ENCODE measurements at places on chromosomes 5 and 9.

- no peak for DNase-seq
Measured at GRCh38 chr9:8315211-8315610, 515.6 kb upstream of the DMAC1 start.

DNA sequence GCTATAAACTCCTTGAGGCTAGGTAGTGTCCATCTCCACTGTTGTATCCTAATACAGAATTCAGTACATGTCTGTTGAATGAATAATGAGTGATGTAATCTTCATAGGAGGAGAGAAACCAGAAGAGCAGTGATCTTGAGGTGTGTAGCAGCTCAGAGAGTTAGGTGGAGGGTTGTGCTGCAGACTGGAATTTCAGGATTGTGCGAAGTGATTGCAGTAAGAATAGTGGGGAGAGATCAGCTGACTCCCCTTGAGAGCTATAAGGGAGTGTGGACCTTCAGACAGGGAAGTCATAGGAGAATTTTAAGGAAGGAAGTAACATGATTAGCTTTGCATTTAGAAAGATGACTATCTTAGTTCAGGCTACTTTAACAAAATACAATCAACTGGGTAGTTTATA, 4.4 kb downstream of the SNX24 start:
- DNase-seq, result no peak

- no peak for DNase-seq
Measured at GRCh38 chr5:107652408-107652807, 18.3 kb downstream of the EFNA5 start.

DNA sequence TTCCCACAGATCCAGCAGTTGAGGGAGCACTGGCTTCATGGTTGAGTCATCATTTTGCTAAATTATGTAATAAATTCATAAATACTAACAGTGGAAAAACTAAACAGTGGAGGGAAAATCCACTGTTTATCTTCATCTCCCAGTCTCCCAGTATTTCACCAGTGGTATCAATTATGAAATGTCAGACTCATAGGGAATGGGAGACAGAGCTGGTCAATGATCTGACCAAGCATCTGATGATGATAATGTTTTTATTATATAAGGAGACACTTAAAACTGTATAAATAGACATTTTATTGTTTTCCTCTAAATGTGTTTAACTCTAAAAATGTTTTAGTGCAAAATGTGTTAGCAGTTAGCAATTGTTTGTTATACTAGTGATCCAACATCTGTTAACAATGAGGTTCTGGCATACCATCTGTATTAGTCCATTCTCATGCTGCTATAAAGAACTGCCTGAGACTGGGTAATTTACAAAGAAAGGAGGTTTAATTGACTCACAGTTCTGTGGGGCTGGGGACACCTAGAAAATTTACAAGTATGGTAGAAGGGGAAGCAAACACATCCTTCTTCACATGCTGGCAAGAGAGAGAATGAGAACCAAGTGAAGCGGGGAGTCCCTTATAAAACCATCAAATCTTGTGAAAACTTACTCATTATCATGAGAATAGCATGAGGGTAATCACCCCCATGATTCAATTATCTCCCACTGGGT, 11.8 kb upstream of the REEP5 start:
- no peak for DNase-seq

DNA sequence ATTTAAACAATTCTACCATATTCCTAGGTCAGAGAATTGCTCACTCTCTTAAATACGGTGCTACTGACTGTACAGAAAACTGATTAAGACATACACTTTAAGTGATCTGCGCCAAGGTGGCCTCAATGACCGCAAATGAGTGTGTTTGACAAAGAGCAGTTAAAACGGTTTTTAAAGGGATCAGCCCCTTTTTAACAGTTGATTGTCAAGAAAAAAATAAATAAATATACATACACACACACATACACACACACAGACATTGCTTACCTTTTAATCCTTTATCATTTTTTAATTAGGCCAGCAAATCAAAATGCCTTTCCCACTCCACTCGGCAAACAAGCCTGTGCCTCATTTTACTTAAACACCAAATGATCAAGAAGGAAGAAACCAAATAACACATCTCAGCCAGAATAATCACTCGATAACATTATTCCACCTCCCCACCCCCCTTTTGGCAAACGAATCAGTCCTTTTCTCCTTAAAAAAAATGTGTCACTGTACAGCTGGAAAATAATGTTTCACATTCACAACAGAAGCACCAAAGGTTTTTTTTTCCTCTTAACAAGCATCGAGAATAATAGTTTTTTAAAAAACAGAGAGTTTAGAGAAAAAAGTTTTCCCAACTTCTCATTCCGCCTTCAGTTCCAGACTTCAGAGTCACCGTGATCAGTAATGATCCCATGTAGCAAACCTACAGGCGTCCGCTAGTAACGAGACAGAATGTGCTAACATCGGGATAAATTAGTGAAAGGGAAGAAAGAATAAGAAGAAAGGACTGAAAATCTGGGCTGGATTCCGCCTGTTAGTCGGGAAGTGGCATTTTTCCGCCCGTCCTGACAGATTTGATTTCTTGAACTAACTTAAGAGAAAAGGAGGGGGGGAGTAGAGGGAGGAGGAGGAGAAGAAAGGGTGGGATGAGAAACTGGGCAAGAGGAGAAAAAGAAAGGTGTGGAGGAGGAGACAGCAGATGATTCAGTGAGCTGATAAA, at the start of gene ZNF608:
Gene ZNF608, minus strand, starts transcription at position 712 of the 988 bp plus-strand sequence. CDS start 1,650 bp downstream, outside the sequence.
- peak; percentile 9 for DNase-seq
